CD4-positive, alpha-beta memory T cell (primary cell): ENCODE measurements at places on chromosomes 2 and 18. TPM values are rescaled to one million over a fixed set of nuclear protein-coding genes. Genes with fewer than 3 reads are reported as not detected.

Gene ALK
- total RNA-seq = not detected

Gene SIGLEC15
- not detected for total RNA-seq

Gene KCTD18
- 19.2 TPM for total RNA-seq

Gene IL1RL2
- 0.23 TPM for total RNA-seq

Gene SERPINB10
- not detected for total RNA-seq

Gene NCKAP5
- total RNA-seq = not detected

Gene TSHZ1
- 30.1 TPM for total RNA-seq

Gene DUSP19
- total RNA-seq = 3.3 TPM

Gene EVX2
- total RNA-seq = not detected

Gene IMPACT
- total RNA-seq = 12.5 TPM

Gene C2orf49
- 29.9 TPM for total RNA-seq

DNA sequence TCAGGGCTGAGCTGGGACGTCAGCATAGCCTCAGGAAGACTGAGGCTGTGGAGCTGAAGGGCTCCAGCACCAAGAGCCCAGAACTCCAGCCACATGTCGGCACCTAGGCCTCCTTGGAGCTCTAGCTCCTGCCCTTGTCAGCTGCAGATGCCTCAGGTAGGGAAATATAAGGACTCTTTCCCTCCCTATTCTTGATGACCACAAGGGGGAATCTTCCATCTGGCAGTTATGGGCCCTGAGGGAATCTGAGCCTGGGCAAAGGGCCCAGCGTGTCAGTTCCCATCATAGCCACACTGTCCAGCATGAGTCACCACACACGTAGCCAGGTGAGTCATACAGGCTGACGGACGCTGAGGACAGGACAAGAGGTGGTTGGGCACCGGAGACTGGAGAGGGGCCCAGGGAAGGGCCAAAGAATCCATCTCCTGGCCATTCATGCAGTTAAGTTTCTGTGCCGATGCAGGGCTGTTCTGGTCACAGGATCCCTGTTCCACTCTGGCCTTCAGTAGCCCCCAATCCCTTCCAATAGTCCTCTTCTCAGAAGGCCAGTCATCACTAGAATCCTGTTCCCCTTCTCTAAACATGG is 1.8 kb downstream of the MPV17 start:
- H3K4me1 ChIP-seq = peaks cover 25% of the 10 kb centered on the region
- no peak for DNase-seq
- no peak overlapping the region for H3K27ac ChIP-seq

DNA sequence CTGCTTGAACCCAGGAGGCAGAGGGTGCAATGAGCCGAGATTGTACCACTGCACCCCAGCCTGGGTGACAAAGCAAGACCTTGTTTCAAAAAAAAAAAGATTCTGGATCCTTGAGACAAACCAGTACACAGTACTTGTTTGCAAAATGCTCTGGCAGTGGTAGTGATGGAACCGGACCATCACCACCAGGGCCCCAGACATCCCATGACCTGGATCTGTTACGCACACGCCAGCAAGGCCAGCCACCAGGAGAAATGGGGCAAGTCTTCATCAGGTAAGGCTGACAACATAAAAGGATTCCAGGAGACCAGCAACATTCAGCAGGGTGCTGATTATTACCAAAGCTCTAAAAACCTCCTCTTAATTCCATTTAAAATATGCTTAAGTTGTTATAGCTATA is 35.5 kb downstream of the TBC1D8 start:
- H3K4me1 ChIP-seq = no peaks in the 10 kb centered on the region
- no peaks in the 10 kb centered on the region for H3K36me3 ChIP-seq
- no peak overlapping the region for H3K27ac ChIP-seq
- no peak for DNase-seq
- H3K4me3 ChIP-seq = no peak overlapping the region

DNA sequence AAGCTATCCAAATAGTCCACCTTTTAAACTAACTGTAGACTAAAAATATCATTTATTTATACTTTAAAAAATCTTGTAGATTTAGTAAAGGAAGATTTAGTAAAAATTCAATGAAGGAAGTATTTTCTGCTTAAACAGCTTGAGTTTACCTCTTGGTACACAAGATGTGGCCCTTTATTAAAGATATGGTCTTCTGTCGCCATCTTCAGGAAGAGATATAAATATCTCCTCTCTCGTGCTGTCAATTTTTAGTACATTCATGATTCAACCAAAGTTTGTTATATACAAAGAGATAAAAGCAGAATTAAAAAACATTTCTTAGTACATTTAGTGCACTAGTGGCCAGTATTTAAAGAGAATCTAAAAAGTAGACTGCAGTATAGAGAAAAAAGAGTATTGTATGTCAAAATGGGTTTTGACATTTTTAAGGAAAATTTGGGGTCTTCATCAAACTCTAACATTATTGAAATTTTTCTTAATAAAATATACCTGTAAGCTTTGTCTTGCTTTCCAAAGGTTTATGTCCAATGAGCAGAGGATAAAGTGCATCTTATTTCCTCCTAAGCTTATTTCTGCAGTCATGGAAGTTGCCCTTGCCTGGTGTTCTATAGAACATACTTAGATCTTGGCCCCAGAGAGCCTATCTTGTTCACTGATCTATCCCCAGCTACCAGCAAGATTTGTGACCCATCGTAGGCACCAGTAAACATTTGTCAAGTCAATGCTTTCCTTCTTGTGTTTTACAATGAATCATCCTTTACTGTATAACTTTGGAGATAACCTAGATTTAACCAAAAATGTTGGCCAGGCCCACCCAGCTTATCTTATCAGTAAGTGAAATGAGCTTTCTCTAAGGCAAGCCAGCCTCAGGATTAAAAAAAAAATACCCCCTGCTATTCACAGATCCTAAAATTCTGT is 18.5 kb upstream of the EML6 start:
- no peaks in the 10 kb centered on the region for H3K36me3 ChIP-seq
- H3K27ac ChIP-seq = no peak overlapping the region
- H3K27me3 ChIP-seq = no peaks in the 10 kb centered on the region
- no peak overlapping the region for H3K4me3 ChIP-seq
- DNase-seq = peak; percentile 57

- H3K27ac ChIP-seq = peak overlapping the region; percentile 84
- no peak for DNase-seq
- peaks cover 41% of the 10 kb centered on the region for H3K4me1 ChIP-seq
- no peaks in the 10 kb centered on the region for H3K36me3 ChIP-seq
- peak overlapping the region; percentile 41 for H3K4me3 ChIP-seq
Observed at GRCh38 chr2:24489465-24490180, 1.4 kb upstream of the NCOA1 start.

- no peaks in the 10 kb centered on the region for H3K27me3 ChIP-seq
- peak; percentile 67 for DNase-seq
- H3K4me3 ChIP-seq = no peak overlapping the region
- H3K36me3 ChIP-seq = no peaks in the 10 kb centered on the region
- H3K4me1 ChIP-seq = peaks cover 54% of the 10 kb centered on the region
Observed at GRCh38 chr18:70672581-70672980, 383.7 kb downstream of the SOCS6 start.

DNA sequence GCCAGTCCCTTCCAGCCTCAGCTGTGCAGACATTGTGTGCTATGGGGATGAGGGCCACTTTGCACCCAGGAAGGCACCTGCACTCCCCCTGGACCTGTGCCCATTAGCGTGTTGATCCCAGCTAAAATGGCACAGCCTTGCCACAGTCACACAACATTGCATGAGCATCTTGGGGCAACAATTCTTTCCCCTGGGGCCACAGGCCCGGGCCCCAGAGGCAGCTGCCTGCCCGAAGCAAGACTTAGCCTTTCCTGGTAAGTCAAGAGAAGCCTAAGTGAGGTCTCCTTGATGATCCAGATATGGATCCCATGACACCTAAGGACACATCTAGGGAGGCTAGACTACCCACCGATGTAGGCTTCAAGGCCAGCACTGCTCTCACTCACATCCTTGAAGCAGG is 202.1 kb downstream of the BCL11A start:
- no peak overlapping the region for H3K4me3 ChIP-seq
- H3K36me3 ChIP-seq = no peaks in the 10 kb centered on the region
- H3K4me1 ChIP-seq = no peaks in the 10 kb centered on the region
- no peaks in the 10 kb centered on the region for H3K27me3 ChIP-seq
- no peak for DNase-seq

DNA sequence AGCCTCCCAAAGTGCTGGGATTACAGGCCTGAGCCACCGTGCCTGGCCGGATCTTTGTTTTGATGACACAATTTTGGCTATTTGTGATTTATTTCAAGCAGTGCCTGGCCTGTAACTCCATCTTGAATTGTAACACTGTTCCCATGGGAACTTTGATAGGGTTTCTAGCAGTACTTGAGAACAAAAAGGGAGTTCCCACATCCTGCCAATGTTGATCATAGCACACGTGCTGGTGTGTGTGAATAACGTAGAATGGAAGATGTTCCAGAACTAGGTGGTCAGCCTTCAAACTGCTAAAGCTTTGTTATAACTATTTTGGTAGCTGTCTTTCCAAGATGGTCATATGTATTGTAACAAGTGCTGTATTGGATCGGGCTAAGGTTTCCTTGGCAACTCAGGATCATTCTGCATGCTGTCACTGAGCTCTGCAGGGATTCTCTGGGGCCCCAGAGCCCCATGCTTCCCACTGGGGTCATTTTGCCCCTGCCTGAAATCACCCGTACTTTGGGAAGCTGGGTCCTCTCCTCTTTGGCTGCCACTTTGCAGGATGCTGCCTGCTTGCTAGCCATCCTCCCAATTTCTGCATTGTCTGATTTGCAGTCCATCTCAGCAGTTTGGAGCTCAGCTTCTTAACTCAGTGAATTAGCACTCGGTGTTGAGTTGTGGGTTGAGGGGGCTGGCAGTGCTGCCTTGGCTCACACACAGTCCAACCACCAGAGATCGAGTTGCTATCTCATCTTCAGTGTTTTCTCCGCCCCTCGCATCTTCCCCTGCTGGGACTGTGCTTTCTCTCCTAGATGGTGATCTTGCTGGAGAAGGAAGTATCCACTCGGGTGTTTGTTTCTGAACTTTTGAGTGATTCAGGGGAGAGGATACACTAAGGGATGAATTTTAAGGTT is 26.8 kb downstream of the SH3RF3 start:
- H3K4me1 ChIP-seq = no peaks in the 10 kb centered on the region
- H3K36me3 ChIP-seq = no peaks in the 10 kb centered on the region
- no peak overlapping the region for H3K4me3 ChIP-seq
- DNase-seq = no peak

DNA sequence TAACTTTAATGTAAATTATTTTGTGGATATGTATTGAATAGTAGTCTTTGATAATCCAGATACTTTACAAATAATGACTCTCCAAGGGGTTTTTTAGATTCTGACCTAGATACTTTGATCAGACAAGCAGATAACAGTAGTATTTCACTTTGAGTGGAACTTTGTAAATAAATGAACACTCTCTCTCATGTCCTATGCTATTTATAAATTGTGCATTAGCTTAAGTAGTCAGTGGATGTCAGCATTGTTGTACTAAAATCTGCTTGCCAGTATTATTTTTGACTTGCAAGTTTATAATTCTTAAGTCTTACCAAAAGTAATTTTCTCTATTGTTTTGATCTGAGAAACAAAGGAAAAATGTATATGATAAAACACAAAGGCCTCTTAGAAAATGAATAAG is 1113.1 kb upstream of the NRXN1 start:
- no peak overlapping the region for H3K27ac ChIP-seq
- no peaks in the 10 kb centered on the region for H3K36me3 ChIP-seq
- no peaks in the 10 kb centered on the region for H3K27me3 ChIP-seq
- no peak overlapping the region for H3K4me3 ChIP-seq
- H3K4me1 ChIP-seq = no peaks in the 10 kb centered on the region

DNA sequence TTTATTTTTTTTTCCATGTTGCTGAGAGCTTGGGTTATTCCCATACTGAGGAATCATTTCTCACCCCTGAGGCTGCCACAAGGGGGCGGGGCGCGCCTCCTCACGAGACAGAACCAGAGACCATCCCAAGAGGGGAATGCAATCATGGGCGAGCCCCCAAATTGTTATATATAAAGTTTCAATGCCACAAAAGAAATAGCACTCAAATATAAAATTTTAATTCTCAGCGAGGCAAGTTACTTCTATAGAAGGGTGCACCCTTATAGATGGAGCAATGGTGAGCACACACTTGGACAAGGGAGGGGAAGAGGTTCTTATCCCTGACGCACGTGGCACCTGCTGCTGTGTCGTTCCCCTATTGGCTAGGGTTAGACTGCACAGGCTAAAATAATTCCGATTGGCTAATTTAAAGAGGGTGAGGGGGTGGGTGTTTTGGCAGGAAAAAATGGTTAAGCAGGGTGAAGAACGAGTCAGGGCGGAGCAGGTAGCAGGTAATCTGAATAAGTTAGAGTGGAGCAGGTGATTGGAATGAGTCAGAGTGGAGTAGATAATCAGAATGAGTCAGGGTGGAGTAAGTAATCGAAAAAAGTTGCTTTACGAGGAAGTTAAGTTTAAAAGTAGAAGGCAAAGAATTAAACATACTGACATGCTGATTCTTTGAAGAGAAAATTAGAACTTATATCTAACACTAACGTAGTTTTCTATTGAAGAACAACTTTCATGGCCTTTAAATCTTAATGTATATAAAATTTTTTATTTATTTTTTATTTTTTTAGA is 177.5 kb downstream of the MTCL1 start:
- no peak overlapping the region for H3K4me3 ChIP-seq
- no peaks in the 10 kb centered on the region for H3K36me3 ChIP-seq
- no peaks in the 10 kb centered on the region for H3K4me1 ChIP-seq

- H3K27me3 ChIP-seq = no peaks in the 10 kb centered on the region
- H3K4me3 ChIP-seq = no peak overlapping the region
- no peaks in the 10 kb centered on the region for H3K36me3 ChIP-seq
- H3K27ac ChIP-seq = no peak overlapping the region
Observed at GRCh38 chr18:37122877-37123276, 293.9 kb downstream of the KIAA1328 start.

- no peak overlapping the region for H3K27ac ChIP-seq
- DNase-seq = no peak
- no peak overlapping the region for H3K4me3 ChIP-seq
- no peaks in the 10 kb centered on the region for H3K36me3 ChIP-seq
- H3K4me1 ChIP-seq = no peaks in the 10 kb centered on the region
Observed at GRCh38 chr2:129925381-129925780, 54.1 kb upstream of the RAB6C start.

GRCh38 chr2:12313445-12314126 is 403.1 kb upstream of the TRIB2 start:
- no peak for DNase-seq
- H3K27me3 ChIP-seq = no peaks in the 10 kb centered on the region
- no peak overlapping the region for H3K27ac ChIP-seq
- H3K36me3 ChIP-seq = no peaks in the 10 kb centered on the region
- no peak overlapping the region for H3K4me3 ChIP-seq
- peaks cover 27% of the 10 kb centered on the region for H3K4me1 ChIP-seq

DNA sequence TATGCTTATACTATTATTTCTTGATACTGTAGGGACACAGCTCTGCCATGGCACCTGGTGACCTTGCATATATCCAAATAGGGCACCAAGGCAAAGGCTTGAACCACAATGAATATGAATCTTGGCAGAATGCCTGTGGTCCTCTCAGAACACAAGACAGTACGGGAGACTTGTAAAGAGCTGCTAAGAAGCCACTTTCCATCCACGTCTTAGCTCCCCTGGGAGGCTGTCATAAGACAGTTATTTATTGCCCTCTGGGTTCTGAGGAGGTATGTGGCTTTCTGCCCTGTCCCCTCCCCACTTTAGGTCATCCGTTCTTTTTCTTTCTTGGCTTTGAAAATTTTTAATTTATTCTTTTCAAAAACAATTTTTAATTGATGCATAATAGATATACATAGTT is 29.8 kb upstream of the MRPL33 start:
- no peak overlapping the region for H3K4me3 ChIP-seq
- no peak for DNase-seq
- H3K27ac ChIP-seq = no peak overlapping the region
- no peaks in the 10 kb centered on the region for H3K27me3 ChIP-seq

GRCh38 chr2:120981443-120981842 is 245.8 kb downstream of the GLI2 start:
- H3K4me3 ChIP-seq = no peak overlapping the region
- H3K4me1 ChIP-seq = no peaks in the 10 kb centered on the region
- no peak overlapping the region for H3K27ac ChIP-seq
- no peaks in the 10 kb centered on the region for H3K27me3 ChIP-seq
